ENCODE measurements at places on chromosomes 1 and 21. TPM values are rescaled to one million over a fixed set of nuclear protein-coding genes. Genes with fewer than 3 reads are reported as not detected.
A peak's percentile ranks its signal among the peaks of the same experiment; 100 is the strongest.

GRCh38 chr1:109637446-109637845, 17.8 kb downstream of the AMPD2 start:
- H3K4me3 ChIP-seq = no peak overlapping the region
- no peak for DNase-seq
- no peaks in the 10 kb centered on the region for H3K27me3 ChIP-seq
- no peaks in the 10 kb centered on the region for H3K36me3 ChIP-seq

- H3K4me1 ChIP-seq = no peaks in the 10 kb centered on the region
- no peaks in the 10 kb centered on the region for H3K36me3 ChIP-seq
- H3K27me3 ChIP-seq = no peaks in the 10 kb centered on the region
- no peak overlapping the region for H3K27ac ChIP-seq
These were observed 49.3 kb downstream of the FBXO42 start for GRCh38 chr1:16302709-16303627.

DNA sequence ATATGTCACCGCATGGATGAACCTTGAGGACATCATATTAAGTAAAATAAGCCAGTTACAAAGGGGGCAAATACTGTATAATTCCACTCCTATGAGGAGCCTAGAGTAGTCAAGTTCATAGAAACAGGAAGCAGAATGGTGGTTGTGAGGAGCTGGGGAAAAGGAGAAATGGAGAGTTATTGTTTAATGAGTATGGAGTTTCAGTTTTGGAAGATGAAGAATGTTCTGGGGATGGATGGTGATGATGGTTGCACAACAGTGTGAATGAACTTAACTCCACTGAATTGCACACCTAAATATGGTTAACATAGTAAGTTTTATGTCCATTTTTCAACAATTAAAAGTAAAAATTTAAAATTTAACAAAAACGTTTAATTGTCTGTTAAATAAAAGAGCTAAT, 220.9 kb upstream of the JUN start:
- no peak overlapping the region for H3K4me3 ChIP-seq
- DNase-seq = no peak
- peaks cover 5% of the 10 kb centered on the region for H3K4me1 ChIP-seq
- H3K27ac ChIP-seq = no peak overlapping the region

DNA sequence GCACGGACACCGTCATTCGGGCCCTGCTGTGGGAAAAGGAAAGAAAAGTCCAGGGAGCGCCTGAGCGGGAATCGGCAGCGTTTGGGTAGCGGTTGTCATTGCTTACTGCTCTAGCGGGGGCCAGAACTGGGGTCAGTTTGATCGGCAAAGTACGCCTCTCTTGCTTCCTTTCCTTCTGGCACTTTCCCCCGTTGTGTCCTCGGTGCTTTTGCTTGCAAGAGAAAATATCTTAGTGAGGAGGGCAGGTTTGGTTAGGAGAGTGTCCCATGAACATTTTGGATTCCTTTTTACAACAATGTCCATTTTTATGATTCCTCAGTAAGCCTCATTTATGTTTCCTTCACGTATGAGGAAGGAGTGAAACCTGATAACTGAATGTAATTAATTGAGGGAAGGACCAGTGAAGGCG, 670 bp downstream of the ST3GAL3 start:
- H3K27ac ChIP-seq = peak overlapping the region; percentile 62
- H3K4me3 ChIP-seq = peak overlapping the region; percentile 92
- no peaks in the 10 kb centered on the region for H3K36me3 ChIP-seq
- H3K27me3 ChIP-seq = no peaks in the 10 kb centered on the region

GRCh38 chr1:151009206-151009587, 948 bp downstream of the PRUNE1 start:
- no peaks in the 10 kb centered on the region for H3K36me3 ChIP-seq
- no peaks in the 10 kb centered on the region for H3K27me3 ChIP-seq
- H3K4me3 ChIP-seq = peak overlapping the region; percentile 83
- DNase-seq = no peak
- H3K27ac ChIP-seq = peak overlapping the region; percentile 94

DNA sequence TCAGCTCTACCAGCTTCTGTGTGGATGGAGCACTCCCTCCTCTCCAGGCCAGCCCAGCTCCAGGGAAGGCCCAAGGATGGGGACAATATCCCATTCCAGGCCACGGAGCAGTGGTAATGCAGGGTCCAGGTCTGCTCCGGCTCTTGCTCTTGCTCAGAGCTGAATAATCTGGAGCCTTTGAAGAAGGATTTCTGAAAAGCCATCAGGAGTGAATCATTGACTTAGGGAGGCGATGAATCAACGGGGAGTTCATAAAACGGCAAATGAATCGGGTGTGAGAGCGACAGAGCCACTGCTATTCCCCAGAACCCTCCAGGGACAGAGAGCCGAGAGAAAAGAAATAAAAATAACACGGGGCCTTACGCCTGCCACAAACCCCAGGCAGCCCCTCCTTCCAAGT, 7.7 kb downstream of the POU3F1 start:
- no peak overlapping the region for H3K27ac ChIP-seq
- peaks cover 21% of the 10 kb centered on the region for H3K27me3 ChIP-seq

DNA sequence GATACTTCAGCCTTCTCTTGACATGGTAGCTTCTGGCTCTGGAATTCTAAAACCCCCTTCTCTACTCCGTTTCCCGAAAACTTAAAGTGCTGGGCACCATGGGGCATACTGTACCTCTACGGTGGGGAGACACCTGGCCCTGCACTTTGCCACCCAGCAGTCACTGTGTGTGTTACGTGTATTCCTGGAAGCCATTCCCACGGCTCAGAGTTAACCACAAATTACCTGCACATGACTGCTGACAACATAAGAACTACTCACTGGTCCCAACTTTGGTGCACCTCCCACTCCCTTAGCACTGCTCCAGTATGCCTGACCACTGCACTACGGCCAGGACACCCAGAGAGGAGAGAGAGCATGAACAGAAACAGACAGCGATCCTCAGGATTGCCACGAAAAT, 29.4 kb upstream of the TMPRSS2 start:
- no peaks in the 10 kb centered on the region for H3K36me3 ChIP-seq
- H3K4me1 ChIP-seq = no peaks in the 10 kb centered on the region
- H3K4me3 ChIP-seq = no peak overlapping the region

- no peaks in the 10 kb centered on the region for H3K36me3 ChIP-seq
- no peak overlapping the region for H3K4me3 ChIP-seq
- H3K4me1 ChIP-seq = no peaks in the 10 kb centered on the region
- no peak overlapping the region for H3K27ac ChIP-seq
- DNase-seq = no peak
These were observed 152.8 kb downstream of the TTLL7 start for GRCh38 chr1:83846138-83846537.

DNA sequence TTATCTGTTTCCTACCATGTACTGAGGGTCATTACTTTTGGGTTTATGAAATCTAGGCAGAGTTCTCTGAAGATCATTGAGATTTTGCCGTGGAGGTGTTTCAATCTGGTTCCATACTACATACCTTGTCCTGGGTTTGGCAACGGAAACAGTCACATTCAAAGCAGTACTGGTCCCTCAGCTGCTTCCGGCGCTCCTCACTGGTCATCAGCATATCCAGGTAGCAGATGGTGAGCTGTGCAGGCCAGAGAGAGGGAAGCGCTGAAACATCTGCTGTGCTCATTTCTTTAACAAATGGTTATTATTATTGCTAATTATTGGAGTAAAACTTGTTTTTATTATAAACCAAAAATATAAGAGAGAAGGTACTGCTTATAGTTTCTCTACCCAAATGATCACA, 591.7 kb downstream of the SMYD3 start:
- no peak overlapping the region for H3K27ac ChIP-seq
- DNase-seq = no peak
- no peaks in the 10 kb centered on the region for H3K27me3 ChIP-seq
- no peak overlapping the region for H3K4me3 ChIP-seq
- no peaks in the 10 kb centered on the region for H3K36me3 ChIP-seq
- no peaks in the 10 kb centered on the region for H3K4me1 ChIP-seq

The MRPL20 gene
- total RNA-seq = 147 TPM

All from breast epithelium (tissue), 4 donors.